ENCODE measurements at places on chromosomes 2 and 18.
A peak's percentile ranks its signal among the peaks of the same experiment; 100 is the strongest.

GRCh38 chr18:10319914-10320600, 134.4 kb upstream of the APCDD1 start:
- no peak for DNase-seq

- no peak for DNase-seq
These were observed 83.5 kb downstream of the IRS1 start for GRCh38 chr2:226716126-226716525.

GRCh38 chr2:231545105-231545902, 15.1 kb upstream of the NMUR1 start:
- DNase-seq = no peak

DNA sequence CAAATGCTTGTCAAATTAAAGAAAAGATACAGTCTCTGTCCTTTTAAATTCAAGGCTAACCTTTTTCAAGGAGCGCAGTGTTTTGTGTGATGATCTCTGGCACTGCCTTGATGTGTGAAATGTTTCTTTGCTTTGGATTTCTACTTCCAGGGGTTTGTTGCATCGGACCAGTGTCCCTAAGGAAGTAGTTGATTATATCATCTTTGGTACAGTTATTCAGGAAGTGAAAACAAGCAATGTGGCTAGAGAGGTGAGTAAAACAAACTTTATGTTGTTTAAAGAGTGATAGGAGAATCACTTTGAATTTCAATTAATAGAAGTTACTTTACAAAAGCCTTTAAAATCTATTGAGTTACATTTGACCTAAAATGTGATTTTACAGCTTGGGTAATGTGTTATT, 28.8 kb downstream of the HADHB start:
- peak; percentile 12 for DNase-seq

DNA sequence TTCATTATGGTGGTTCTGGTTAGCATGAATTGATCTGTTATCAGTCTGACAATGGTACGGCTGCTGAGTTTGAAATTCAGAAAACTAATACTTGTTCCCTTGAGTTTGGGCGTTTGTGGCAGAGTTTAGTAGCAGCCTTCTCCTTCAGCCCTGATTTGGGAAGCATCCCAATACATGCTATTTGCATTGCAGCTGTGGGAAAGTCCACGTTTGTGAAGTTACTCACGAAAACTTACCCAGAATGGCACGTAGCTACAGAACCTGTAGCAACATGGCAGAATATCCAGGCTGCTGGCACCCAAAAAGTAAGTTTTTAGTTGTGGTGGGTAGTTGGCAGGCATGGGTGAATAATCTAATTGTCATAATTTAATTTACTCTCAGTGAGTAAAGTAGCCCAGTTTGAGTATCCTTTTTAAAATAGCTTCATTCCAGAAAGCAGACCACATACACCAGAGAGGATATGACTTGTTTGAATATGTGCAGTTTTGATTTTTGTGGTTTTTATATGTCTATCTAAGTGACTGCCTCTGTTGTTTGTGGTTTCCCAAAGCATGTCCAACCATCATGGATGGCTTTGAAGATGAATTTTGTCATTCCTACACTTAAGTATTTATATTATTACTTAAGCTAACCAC, 12.2 kb downstream of the DGUOK start:
- DNase-seq = no peak

DNA sequence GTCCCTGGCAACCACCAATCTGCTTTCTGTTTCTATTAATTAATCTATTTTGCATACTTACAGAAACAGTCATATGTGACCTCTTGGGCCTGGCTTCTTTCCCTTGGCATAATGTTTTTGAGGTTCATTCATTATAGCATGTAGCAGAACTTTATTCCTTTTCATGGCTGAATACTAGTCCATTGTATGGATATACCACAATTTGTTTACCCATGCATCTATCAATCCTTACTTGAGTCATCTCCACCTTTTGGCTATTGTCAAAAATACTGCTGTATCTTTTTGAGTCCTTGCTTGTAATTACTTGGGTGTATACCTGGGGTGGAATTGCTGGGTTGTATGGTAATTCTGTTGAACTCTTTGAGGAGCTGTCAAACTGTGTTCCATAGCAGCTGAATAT, 126.8 kb downstream of the CTIF start:
- DNase-seq = no peak

DNA sequence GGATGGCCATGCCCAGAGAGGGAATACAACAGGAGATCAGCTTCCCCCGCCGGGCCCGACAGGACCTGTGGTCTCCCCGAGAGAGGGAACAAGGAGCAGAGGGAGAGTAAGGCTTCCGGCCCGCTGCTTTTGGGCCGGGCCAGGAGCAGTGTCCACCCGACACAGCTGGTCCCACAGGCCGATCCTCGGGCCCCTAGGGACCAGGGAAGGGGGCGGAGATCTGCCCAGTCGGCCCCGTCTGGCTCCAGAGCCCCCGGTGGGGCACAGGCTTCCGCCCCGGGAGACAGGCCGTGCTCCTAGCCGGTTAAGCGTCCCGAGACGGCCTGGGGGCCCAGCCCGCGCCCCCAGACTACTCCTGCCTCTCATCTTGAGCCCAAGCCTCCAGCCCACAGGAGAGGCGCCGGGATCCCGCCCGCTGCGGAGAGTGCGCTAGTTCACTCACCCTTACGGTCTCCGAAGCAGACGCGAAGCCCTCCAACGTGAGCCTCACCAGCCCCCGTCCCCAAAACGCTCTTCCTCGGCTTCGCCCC, at the start of gene MCFD2:
MCFD2 (minus strand) TSS at position 526 of the 530 bp plus-strand sequence. CDS start 6,635 bp downstream, outside the sequence.
- no peak for DNase-seq
